Activated naive CD8-positive, alpha-beta T cell treated with anti-CD3 and anti-CD28 coated beads for 36 hours (primary cell): ENCODE measurements at places on chromosomes 1 and 21.

DNA sequence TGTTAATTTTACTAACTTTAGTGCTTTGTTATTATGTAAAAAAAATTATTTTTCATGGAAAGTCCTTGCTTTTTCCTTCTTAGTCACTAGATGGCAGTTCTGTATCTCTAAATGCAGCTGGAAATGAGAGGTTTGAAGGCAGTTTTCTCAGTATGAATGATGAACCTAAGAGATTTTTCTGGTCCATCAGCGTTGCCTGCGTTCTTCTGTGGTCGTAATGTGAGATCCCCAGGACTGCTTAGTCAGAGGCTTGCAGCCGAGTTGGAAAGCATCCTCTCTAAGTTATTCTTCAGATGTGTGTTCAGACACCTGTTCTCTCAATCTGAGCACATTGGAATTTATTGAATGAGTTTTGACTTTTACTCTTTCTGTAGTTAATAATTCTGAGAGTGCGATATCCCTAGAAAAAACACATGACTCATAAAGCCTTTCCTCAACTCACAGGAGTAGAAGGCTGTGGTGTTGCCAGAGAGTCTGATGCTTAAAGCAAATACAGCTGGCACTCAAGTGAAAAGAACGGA is 99.3 kb downstream of the FMN2 start:
- no peak overlapping the region for H3K4me3 ChIP-seq
- no peak for DNase-seq
- H3K4me1 ChIP-seq = peaks cover 2% of the 10 kb centered on the region
- peaks cover 30% of the 10 kb centered on the region for H3K27me3 ChIP-seq
- H3K36me3 ChIP-seq = no peaks in the 10 kb centered on the region

DNA sequence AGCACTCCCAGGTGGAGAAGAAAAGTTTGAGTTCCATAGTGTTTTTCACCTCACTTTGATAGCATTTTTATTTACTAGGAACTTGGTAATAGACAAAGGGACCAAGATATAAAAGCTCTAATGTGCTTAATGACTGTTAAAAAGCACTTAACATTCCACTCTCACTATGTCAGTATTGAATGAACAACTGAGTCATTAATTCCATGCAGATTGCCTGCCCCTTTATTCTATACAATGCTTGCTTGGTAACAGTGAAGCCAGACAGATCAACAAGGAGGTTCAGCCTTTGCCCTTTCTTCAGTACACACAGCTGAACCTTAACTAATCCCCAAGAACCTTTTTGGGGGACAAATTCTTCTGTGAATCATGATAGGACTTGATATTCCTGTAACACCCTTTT is 425.5 kb downstream of the NUF2 start:
- H3K4me3 ChIP-seq = no peak overlapping the region
- no peaks in the 10 kb centered on the region for H3K36me3 ChIP-seq
- no peak overlapping the region for H3K27ac ChIP-seq
- no peaks in the 10 kb centered on the region for H3K27me3 ChIP-seq
- no peaks in the 10 kb centered on the region for H3K4me1 ChIP-seq

DNA sequence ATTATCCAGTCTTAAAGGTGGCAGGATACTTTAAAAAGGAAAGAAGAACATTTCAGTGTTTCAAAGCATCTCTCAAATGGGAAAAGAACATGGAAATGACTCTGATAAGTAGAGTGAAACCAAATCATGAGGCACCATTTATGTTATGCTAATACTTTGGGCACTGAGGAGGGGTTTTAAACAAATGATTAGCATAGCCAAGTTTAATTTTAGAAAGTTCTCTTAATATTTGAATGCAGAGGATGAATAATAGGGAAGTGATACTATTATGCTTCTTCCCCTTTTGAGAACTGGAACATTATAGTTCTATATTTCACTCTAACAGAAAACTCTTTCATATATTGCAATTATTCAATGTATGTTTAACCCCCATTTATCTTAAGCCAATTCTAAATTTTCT is 1181.9 kb upstream of the PRMT6 start:
- H3K27ac ChIP-seq = no peak overlapping the region
- no peaks in the 10 kb centered on the region for H3K4me1 ChIP-seq
- DNase-seq = no peak
- no peaks in the 10 kb centered on the region for H3K27me3 ChIP-seq
- H3K36me3 ChIP-seq = no peaks in the 10 kb centered on the region

DNA sequence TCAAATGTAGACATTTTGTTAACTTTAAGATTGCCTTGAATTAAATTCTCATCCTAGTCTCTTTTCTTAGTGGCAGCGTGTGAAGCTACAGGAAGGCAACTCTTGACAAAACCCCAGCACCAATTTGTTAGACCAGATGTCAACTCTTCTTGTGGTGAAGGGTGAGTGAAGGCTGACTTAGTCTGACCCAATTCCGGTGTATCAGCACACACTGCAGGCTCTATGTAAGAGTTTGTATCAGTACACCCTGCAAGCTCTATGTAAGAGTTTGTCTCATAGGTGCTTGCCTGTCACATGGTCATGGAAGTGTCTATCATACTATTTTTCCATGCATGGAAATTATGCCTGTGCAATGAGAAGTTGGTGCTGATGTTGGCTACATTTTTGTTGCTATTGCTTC is 16.8 kb downstream of the CR2 start:
- peaks cover 4% of the 10 kb centered on the region for H3K36me3 ChIP-seq
- H3K27me3 ChIP-seq = no peaks in the 10 kb centered on the region
- DNase-seq = peak; percentile 6
- peaks cover 20% of the 10 kb centered on the region for H3K4me1 ChIP-seq
- peak overlapping the region; percentile 18 for H3K27ac ChIP-seq
- no peak overlapping the region for H3K4me3 ChIP-seq

DNA sequence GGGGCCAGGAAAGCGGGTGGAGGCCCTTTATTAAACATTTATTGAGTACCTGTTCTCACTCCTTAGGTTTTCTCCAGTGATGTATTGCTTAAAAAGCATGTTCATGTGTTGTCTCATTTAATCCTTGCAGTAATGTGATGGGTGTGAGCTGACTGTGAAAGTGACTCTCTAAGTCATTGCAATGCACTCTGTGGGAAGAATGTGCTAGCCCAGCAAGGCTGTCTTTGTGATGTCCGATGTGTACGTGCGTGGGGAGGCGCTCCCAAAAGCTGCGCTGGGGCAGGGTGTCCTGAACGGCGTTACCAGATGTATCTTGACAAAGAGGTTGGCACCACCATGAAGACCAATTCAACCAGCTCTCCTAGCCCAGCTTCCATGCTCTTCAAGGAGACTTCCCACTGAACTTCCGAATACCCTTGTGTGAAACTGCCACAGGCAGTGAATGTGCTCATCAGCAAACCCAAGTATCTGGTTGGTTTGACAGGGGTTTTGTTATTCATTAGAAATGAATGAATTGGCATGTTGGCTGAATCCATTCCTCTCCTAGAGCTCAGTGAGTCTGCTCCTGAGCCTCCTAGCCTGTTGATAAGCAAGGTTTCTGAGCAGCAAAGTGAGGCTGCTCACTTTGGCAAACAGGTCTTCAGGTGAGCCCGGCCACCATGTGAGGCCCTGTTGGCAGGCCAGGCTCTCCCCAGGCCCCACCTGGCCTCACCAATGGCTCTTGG is 28.0 kb downstream of the NUAK2 start:
- no peak for DNase-seq
- H3K4me3 ChIP-seq = no peak overlapping the region
- H3K27ac ChIP-seq = no peak overlapping the region
- no peaks in the 10 kb centered on the region for H3K36me3 ChIP-seq
- no peaks in the 10 kb centered on the region for H3K27me3 ChIP-seq

DNA sequence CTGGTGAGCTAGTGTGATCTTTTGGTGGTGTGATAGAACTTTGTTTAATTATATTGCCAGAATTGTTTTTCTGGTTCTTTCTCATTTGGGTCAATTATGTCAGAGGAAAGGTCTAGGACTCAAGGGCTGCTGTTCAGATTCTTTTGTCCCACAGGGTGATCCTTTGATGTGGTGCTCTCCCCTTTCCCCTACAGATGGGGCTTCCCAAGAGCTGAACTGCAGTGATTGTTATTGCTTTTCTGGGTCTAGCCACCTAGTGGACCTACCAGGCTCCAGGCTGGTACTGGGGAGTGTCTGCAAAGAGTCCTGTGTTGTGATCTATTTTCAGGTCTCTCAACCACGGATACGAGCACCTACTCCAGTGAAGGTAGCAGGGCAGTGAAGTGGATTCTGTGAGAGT is 25.9 kb upstream of the CD84 start:
- peaks cover 39% of the 10 kb centered on the region for H3K36me3 ChIP-seq
- no peak for DNase-seq
- no peaks in the 10 kb centered on the region for H3K27me3 ChIP-seq

DNA sequence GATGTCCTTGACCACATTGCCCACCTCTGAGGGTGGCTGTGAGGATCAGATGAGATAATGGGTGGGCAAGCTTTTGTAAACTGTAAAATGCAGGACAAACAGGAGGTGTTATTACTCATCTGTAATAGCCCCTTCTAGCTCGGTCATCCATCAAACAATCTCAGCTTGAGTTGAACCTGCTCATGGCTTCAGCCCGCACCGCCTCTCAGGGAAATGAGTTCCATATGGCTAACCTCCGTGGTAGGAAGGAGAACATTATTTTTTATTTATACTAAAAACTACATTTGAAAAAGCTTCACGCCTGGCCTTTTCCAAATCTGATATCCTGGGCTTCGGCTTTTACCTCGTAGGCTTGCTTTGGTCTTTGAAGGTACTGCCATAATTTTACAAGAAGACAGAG is 116.2 kb upstream of the USP24 start:
- peaks cover 2% of the 10 kb centered on the region for H3K4me1 ChIP-seq
- no peak overlapping the region for H3K27ac ChIP-seq
- no peak for DNase-seq
- H3K36me3 ChIP-seq = no peaks in the 10 kb centered on the region
- H3K27me3 ChIP-seq = no peaks in the 10 kb centered on the region

DNA sequence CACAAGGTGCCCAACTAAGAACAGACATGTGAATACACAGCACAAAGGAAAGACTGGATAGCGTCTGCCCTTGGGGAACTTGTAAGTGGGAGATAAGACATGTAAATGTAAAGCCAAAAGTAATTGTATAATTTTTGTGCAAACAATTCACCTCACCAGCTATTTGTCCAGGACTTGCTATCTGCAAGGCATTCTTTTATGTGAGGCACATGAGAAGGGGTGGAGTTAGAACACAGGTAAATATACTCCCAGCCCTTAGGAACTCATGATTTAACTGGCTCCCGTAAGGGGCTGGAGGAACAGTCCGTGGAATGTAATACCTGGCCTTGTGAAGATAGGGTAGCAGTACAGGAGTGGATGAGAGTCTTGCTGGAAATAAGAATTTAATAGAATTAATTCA is 61.3 kb downstream of the CDK18 start:
- no peaks in the 10 kb centered on the region for H3K36me3 ChIP-seq
- H3K27ac ChIP-seq = no peak overlapping the region
- no peak overlapping the region for H3K4me3 ChIP-seq
- DNase-seq = no peak
- H3K4me1 ChIP-seq = peaks cover 5% of the 10 kb centered on the region

- H3K36me3 ChIP-seq = no peaks in the 10 kb centered on the region
- H3K4me3 ChIP-seq = no peak overlapping the region
- H3K4me1 ChIP-seq = no peaks in the 10 kb centered on the region
- H3K27ac ChIP-seq = no peak overlapping the region
- DNase-seq = no peak
Observed at GRCh38 chr1:56547473-56547872, 31.9 kb downstream of the PLPP3 start.
